Lung (tissue), 17 donors: ENCODE measurements at places on chromosomes 7 and 10. TPM values are rescaled to one million over a fixed set of nuclear protein-coding genes. Genes with fewer than 3 reads are reported as not detected.

DNA sequence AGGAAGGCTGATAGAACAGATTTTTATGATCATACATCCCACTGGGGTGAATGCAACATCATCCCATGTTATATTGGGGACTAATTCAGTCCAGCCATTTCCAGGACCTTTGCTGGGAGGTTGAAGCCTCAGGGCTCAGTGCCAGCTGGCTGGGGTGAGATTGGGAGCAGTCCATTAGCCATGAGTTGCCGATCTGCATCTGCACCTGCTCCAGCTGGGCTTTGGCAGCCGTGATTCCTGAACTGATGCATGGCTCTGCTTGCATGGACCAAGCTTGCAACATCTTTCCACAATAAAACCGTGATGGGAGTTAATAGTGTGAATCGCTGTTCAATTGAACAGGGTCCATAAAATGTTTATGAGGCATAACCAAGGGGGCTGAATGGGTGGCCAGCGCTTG lies 346.9 kb downstream of the TYW1 start:
- DNase-seq, result no peak
- peaks cover 7% of the 10 kb centered on the region for H3K36me3 ChIP-seq
- H3K27me3 ChIP-seq, result no peaks in the 10 kb centered on the region
- H3K4me1 ChIP-seq, result no peaks in the 10 kb centered on the region
- no peak overlapping the region for H3K4me3 ChIP-seq
- no peak overlapping the region for H3K27ac ChIP-seq

DNA sequence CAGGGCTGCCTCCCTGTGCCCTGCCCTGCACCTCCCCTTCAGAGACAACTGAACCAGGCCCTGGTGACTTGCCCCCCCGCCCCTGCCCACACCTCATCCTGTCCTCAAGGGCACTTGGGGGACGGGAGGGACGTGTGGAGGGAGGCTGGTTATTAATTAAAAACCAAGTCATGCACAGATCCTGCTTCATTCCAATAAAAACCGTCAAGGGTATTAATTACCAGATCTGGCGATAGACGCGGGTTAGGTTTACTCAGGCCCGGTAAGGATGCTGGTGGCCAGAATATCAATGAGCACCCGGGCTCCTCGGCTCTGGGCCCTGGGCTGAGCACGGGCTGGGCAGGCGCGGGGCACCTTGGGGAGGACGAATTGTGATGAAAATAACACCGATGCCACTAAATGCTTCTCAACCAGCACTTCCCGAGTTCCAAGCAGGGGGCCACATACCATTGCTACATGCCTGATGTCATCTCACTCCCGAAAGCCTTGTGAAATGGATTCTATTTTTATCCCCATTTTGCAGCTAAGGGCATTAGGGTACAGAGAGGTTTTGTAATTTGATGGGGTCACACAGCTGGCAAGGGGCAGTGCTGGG lies 24.5 kb upstream of the GTF2IRD1 start:
- no peaks in the 10 kb centered on the region for H3K36me3 ChIP-seq
- no peaks in the 10 kb centered on the region for H3K27me3 ChIP-seq
- DNase-seq, result peak; percentile 50
- no peak overlapping the region for H3K4me3 ChIP-seq

GRCh38 chr7:64180989-64181388 lies 26.0 kb upstream of the ZNF735 start:
- H3K27ac ChIP-seq, result no peak overlapping the region
- no peak overlapping the region for H3K4me3 ChIP-seq
- H3K36me3 ChIP-seq, result no peaks in the 10 kb centered on the region
- DNase-seq, result no peak

- no peak overlapping the region for H3K27ac ChIP-seq
- no peak for DNase-seq
- H3K4me1 ChIP-seq, result no peaks in the 10 kb centered on the region
- H3K36me3 ChIP-seq, result peaks cover 9% of the 10 kb centered on the region
- H3K4me3 ChIP-seq, result no peak overlapping the region
Measured at GRCh38 chr10:113630929-113631533, 32.8 kb downstream of the NRAP start.

DNA sequence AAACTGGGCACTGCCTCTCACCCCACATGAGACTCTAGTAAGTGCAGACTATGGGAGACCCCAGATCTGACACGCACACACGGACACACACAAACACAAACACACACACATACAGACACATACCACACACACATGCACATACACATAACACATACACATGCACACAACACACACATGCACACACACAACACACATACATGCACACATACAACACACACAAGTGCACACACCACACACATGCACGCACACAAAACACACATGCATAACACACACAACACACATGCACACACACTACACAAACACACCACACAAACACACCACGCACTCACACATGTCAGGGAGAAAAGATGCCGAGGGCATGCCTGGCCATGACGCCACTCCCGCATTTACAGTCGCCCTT lies 205.5 kb downstream of the TYW1B start:
- H3K27me3 ChIP-seq, result no peaks in the 10 kb centered on the region
- no peak overlapping the region for H3K4me3 ChIP-seq
- H3K36me3 ChIP-seq, result no peaks in the 10 kb centered on the region
- no peak overlapping the region for H3K27ac ChIP-seq

GRCh38 chr7:42606193-42606905 lies 305.5 kb downstream of the C7orf25 start:
- no peak overlapping the region for H3K4me3 ChIP-seq
- H3K4me1 ChIP-seq, result peaks cover 12% of the 10 kb centered on the region
- DNase-seq, result peak; percentile 47

GRCh38 chr7:66643395-66643794 lies 14.7 kb downstream of the KCTD7 start:
- no peak overlapping the region for H3K27ac ChIP-seq
- no peak overlapping the region for H3K4me3 ChIP-seq
- no peaks in the 10 kb centered on the region for H3K4me1 ChIP-seq
- H3K27me3 ChIP-seq, result no peaks in the 10 kb centered on the region

DNA sequence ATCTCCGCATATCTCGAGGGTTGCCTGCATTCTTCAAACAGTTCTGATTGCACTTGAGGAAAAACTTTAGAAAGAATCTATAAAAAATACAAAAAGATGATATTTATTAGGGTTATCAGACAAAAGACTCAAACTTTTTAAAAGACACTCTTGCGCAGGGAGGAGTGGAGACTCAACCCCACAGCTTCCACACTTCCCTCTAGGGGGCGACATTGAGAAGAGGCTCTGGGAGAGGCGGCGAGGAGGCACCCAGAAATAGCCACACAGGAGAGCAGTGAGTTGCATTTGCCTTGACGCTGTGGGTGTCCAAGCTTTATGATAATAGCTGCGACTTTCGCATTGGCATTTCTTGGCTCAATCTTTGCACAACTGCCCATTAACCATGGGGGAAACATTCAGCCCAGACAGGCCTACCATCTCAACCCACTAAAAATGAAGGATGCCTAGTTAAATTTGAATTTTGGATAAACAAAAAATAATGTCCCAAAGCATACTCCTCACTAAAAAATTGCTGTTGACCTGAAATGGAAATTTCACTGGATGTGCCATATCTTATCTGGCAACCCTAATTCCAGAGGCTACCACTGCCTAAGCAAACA lies 86.2 kb downstream of the EBF3 start:
- no peak for DNase-seq
- no peaks in the 10 kb centered on the region for H3K36me3 ChIP-seq
- no peaks in the 10 kb centered on the region for H3K4me1 ChIP-seq
- no peak overlapping the region for H3K4me3 ChIP-seq
- peaks cover 15% of the 10 kb centered on the region for H3K27me3 ChIP-seq
- H3K27ac ChIP-seq, result no peak overlapping the region

GRCh38 chr7:3210531-3210930 lies 90.5 kb upstream of the SDK1 start:
- no peaks in the 10 kb centered on the region for H3K36me3 ChIP-seq
- H3K4me1 ChIP-seq, result no peaks in the 10 kb centered on the region
- H3K27ac ChIP-seq, result no peak overlapping the region
- no peaks in the 10 kb centered on the region for H3K27me3 ChIP-seq

DNA sequence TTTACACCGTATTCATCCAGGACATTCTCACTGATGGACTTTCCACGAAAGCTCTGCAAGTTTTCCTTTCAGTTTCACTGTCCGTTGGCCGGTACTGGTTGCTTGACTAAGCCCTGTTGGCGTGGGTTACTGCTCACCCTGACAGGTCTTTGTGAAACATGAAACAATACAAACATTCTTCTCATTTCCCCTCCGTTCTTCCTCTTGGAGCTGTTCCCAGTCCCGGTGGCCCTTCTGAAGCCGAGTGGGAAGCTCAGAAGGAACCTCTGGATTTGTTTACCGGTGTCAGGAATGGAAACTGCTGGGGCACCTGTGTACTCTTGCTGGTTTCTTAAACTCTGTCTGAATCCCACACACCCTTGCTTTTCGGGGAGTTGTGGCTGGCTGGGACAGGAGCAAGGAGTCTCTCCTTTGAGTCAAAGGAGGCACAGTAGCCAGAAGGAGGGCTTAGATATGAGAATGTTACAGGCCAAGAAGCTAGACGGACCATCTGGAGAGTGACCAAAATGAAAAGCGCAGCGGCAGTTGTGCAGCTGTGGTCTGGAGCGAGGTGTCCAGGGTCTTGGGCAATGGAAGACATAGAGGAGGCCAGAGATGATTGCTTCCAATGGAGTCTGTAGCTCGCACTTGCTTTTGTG lies 45.7 kb downstream of the LYZL2 start:
- H3K27ac ChIP-seq, result peak overlapping the region; percentile 87
- H3K4me1 ChIP-seq, result no peaks in the 10 kb centered on the region
- no peak overlapping the region for H3K4me3 ChIP-seq

- H3K27me3 ChIP-seq, result peaks cover 3% of the 10 kb centered on the region
- H3K4me1 ChIP-seq, result no peaks in the 10 kb centered on the region
- peaks cover under 1% of the 10 kb centered on the region for H3K36me3 ChIP-seq
- no peak for DNase-seq
Measured at GRCh38 chr10:122521011-122521410, 39.5 kb upstream of the DMBT1 start.

- no peak overlapping the region for H3K27ac ChIP-seq
- H3K4me3 ChIP-seq, result no peak overlapping the region
- no peaks in the 10 kb centered on the region for H3K36me3 ChIP-seq
- DNase-seq, result no peak
- H3K27me3 ChIP-seq, result no peaks in the 10 kb centered on the region
Measured at GRCh38 chr7:139562961-139563565, 39.6 kb downstream of the CLEC2L start.

GRCh38 chr10:11757821-11758463 lies 15.8 kb downstream of the ECHDC3 start:
- H3K27ac ChIP-seq, result peak overlapping the region; percentile 70
- peaks cover 4% of the 10 kb centered on the region for H3K36me3 ChIP-seq
- no peak overlapping the region for H3K4me3 ChIP-seq
- no peaks in the 10 kb centered on the region for H3K27me3 ChIP-seq

GRCh38 chr10:72274730-72275350 lies 1.1 kb downstream of the DDIT4 start:
- peak overlapping the region; percentile 84 for H3K27ac ChIP-seq
- peaks cover 6% of the 10 kb centered on the region for H3K4me1 ChIP-seq
- peak; percentile 58 for DNase-seq
- no peaks in the 10 kb centered on the region for H3K27me3 ChIP-seq

DNA sequence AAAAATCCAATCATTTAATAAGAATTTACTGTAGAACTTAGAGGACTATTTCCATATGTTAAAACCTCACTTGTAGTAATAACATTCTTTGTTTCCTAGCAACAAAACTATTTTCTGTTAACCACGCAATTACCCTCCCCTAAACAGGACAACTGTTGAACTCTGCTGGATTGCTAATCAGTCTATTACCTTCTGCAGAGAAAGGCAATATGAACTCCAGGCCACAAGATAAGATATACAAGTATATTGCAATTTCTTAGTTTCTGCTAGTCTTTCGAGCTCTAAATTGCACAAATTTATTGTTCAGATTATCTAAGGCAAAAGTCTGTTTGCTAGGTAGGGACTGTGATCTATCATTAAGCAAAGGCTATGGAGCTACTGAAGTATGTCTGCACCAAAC lies 920.1 kb upstream of the LRRN3 start:
- H3K36me3 ChIP-seq, result no peaks in the 10 kb centered on the region
- peak; percentile 30 for DNase-seq
- H3K27ac ChIP-seq, result no peak overlapping the region
- H3K4me1 ChIP-seq, result no peaks in the 10 kb centered on the region
- H3K4me3 ChIP-seq, result no peak overlapping the region

- no peak overlapping the region for H3K27ac ChIP-seq
- H3K27me3 ChIP-seq, result no peaks in the 10 kb centered on the region
- no peaks in the 10 kb centered on the region for H3K4me1 ChIP-seq
- DNase-seq, result no peak
Measured at GRCh38 chr7:572416-573268, 53.0 kb upstream of the PDGFA start.

- H3K4me1 ChIP-seq, result peaks cover 2% of the 10 kb centered on the region
- peak overlapping the region; percentile 99 for H3K27ac ChIP-seq
- H3K4me3 ChIP-seq, result peak overlapping the region; percentile 85
- no peaks in the 10 kb centered on the region for H3K36me3 ChIP-seq
- no peaks in the 10 kb centered on the region for H3K27me3 ChIP-seq
- peak; percentile 87 for DNase-seq
Measured at GRCh38 chr7:105014693-105015389, 836 bp downstream of the KMT2E start.

- H3K27ac ChIP-seq, result no peak overlapping the region
- H3K4me3 ChIP-seq, result no peak overlapping the region
- H3K4me1 ChIP-seq, result no peaks in the 10 kb centered on the region
- no peak for DNase-seq
- H3K27me3 ChIP-seq, result peaks cover 4% of the 10 kb centered on the region
Measured at GRCh38 chr10:4780782-4781181, 45.2 kb upstream of the AKR1E2 start.

DNA sequence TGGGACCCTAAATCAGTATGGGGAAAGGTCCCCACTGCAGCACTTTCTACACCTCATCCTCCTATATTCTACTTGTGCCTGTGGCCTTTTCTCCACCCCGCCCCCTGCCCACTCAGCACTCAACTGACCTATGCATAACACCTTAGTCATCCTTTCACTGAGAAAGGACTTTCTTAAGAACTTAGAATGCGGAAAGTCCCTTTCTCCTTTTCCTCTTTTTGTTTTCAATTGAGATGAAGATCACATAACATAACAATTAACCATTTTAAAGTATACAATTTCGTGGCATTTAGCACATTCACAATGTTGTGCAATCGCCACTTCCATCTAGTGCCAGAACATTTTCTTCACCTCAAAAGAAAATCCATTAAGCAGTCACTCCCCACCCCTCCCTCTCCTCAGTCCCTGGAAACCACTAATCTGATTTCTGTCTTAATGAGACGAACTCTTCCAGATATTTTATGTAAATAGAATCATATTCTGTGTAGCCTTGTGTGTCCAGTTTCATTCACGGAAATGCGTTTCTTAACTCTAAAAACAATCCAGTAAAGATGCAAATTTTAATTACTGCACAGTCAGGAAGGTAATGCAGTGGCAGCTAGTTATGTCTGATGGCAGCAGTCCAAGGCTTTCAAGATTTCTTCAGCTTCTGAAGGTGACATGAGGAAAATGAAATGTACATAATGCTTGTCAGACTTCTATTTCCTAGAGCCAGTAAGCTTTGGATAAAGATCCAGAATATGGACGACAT lies 41.7 kb downstream of the FAS start:
- peak; percentile 45 for DNase-seq
- H3K27ac ChIP-seq, result peak overlapping the region; percentile 64
- H3K4me1 ChIP-seq, result peaks cover 15% of the 10 kb centered on the region
- no peaks in the 10 kb centered on the region for H3K27me3 ChIP-seq
- no peaks in the 10 kb centered on the region for H3K36me3 ChIP-seq
- H3K4me3 ChIP-seq, result no peak overlapping the region

- DNase-seq, result no peak
Measured at GRCh38 chr7:24902276-24902675, 77.7 kb downstream of the OSBPL3 start.

Gene ABCC2
- 1.3 TPM for total RNA-seq

Gene EPO
- total RNA-seq, result not detected

Gene PGAM2
- total RNA-seq, result not detected

Gene VSTM2A
- total RNA-seq, result not detected

Gene ACTA2
- 291 TPM for total RNA-seq
